ENCODE measurements at places on chromosomes 3 and 15.

GRCh38 chr3:160953686-160954085 lies 151.5 kb downstream of the B3GALNT1 start:
- no peak for DNase-seq

DNA sequence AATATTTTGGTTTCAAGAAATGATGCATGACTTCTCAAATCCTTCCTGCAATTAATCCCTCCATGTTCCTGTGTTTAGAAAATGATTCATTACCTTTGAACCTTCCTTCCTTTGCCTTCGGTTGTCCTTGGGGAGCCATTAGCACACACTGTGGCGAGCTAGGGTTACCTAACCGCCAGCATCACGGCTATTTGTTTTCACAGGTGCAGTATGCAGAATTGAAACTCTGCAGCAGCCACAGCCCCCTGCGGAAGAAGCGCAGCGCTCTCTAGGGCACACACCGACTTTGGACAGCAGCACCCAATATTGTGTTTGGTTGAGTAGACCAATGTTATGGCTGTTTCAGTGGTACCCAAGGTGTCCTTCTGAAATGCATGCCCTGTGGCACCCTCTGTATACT lies 247.4 kb downstream of the MCTP2 start:
- no peak for DNase-seq

- DNase-seq: no peak
These were observed 132.3 kb downstream of the VPS8 start for GRCh38 chr3:184944241-184944640.

DNA sequence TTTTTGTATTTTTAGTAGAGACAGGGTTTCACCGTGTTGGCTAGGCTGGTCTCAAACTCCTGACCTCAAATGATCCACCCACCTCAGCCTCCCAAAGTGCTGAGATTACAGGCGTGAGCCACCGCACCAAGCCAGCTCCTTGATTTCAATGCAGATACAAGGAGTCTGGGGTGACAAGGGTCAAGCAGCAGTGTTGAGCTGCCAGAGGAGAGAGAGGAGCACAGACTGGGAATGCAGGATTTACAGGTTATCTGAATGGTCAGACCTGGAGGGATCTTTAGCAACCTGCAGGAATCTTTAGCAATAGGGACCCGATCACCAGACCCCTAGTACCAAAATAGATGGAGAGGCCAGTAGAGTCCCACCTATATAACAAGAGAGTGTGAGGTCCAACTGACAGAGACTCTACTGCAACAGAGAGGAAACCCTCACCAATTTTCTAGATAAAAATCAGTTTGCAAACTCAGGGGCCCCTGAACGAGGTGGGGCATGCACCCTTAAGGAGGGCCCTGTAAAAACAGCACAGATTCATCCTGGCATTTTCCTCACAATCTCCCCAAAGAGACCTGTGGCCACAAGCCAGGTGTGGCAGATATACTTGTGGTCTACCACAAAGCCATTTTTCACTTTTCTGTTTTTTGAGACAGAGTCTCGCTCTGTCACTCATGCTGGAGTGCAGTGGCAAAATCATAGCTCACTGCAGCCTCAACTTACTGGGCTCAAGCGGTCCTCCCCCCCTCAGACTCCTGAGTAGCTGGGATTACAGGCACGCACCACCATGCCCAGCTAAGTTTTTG lies 10.7 kb upstream of the SHISA5 start:
- DNase-seq: no peak

DNA sequence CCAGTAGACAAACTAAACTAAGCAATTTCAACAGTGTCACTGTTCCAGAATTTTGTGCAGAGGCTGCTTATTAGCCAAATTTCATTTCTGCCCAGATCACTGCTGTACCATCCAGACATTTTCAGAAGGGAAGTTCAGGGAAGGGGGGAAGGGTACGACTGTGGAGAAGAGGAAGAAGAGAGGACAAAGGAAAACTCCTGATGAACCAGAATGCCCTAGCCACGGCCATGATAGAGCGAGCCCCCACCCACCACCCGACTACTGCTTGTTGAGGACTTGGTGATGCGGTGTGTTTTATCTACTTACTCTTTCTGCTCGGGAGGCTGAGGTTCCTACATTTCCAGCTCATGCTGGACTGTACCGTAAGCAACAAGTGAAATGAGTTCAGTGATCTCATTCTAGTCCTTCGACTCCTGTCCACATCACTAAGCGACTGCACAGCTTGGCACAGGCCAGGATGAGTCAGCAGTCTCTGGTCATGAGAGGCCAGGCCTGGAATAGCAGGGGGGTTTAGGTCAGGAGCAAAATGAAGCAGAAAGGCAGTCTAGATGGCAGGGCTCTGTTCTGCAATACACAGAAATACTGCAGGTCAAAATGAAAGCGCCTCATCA lies 330.8 kb downstream of the TIGIT start:
- peak; percentile 60 for DNase-seq

GRCh38 chr3:23319366-23320312 lies 116.5 kb downstream of the UBE2E2 start:
- no peak for DNase-seq

- no peak for DNase-seq
These were observed 5.1 kb downstream of the PLSCR1 start for GRCh38 chr3:146539315-146539714.

DNA sequence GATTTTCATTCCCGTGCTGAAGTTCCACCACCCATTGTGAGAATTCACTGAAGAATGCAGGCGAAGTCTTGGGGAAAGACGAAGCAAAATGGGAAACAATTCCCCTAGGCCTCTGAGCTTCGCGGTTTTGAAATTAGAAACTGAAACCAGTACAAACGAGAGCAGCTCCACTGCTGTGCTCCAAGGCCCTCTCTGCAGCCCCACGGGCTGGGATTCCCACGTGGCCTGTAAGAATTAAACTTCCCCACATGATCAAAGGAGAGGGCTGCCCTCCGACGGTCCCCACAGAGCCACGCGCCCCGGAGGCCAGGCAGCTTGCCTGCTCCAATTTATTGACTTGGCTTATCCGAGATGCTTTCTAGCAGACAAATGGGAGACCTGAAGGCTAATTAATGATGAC lies 144.0 kb downstream of the GREM1 start:
- DNase-seq: peak; percentile 77

GRCh38 chr3:171284308-171285075 lies 175.7 kb downstream of the TNIK start:
- DNase-seq: no peak

DNA sequence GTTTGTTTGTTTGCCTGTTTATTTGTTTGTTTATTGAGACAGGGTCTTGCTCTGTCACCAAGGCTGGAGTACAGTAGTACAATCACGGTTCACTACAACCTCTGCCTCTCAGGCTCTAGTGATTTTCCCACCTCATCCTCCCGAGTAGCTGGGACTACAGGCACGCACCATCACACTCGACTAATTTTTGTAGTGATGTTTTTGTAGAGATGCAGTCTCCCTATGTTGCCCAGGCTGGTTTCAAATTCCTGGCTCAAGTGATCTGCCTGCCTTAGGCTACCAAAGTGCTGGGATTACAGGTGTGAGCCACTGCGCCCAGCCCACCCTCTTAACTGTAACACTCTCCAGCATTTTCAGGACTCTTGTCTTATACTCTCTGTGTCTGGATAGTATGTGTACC lies 26.7 kb downstream of the PLD1 start:
- no peak for DNase-seq

- peak; percentile 53 for DNase-seq
These were observed 68.5 kb downstream of the MYO1E start for GRCh38 chr15:59304034-59304795.

DNA sequence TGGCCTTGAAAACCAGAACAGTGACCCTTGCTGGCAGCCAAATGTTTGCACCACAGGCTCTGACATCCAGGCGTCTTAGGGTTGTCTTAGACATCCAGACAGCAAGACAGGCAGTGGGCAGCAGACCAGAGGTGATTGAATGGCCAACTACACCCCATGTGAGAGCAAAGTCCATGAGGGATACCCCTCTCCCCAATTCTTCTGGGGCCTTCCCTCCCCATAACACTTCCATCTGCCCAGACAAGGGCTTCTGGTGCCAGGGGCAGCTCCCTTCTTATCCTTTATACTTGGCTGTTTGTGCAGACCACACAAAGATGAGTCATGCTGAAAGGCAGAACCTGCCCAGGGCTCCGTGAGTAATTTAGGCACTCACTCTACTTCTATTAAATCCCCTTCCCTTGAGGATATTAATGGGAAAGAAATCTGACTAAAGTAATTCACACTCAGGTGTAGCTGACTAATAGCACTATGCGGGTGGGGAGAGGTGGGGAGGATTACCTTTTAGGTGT lies 257.9 kb downstream of the UACA start:
- peak; percentile 72 for DNase-seq

DNA sequence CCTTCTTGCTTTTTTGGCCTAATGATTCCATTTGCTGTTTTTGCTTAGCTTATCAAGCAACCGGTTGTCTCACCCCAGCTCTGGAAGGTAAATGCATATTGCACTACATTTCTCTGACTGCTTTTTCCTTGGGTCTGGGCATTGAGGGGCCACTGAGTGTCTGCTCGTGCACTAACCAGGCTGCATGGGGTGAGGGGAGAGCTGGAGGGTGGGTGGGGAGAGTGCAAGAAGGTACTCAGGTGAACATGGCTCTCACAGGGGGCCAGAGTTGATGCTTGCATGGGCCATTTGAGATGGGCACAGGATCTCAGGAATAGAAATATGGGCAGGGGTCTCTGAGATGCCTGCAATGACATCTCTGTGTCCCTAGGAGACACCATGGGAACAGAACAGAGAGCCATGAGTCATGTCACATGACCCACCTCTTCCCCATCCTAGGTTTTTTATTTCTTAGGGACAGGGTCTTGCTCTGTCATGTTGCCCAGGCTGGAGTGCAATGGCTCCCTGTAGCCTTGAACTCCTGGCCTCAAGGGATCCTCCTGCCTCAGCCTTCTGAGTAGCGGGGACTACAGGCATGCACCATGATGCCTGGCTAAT lies 6.2 kb downstream of the ALPK3 start:
- DNase-seq: no peak

- no peak for DNase-seq
These were observed 137.2 kb upstream of the IQSEC1 start for GRCh38 chr3:13210221-13210975.

GRCh38 chr15:41734079-41734478 lies 40.2 kb upstream of the MAPKBP1 start:
- DNase-seq: no peak

GRCh38 chr15:31032961-31033371 lies 41.5 kb upstream of the MTMR10 start:
- no peak for DNase-seq

GRCh38 chr15:97082830-97083229 lies 752.3 kb downstream of the NR2F2 start:
- DNase-seq: no peak

- DNase-seq: no peak
These were observed 28.1 kb upstream of the VEPH1 start for GRCh38 chr3:157531301-157531660.

DNA sequence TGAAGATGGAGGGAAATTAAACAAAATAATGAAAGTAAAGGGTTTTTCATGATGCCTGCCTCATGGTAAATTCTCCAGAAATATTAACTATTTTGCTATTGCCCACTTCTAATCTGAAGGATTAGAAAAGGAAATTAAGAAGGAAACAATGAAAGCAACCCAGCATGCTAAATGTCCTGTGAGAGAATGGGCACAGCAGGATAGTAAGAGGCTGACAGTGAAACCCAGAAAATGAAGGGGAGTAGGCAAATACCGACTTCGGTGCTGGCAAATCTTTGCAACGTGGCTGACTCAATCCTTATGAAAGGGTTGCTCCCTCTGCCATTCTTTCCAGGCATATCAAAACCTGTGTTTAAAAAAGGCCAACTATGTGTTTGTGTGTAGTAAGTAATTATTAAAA lies 147.5 kb upstream of the SYNPR start:
- DNase-seq: no peak

- no peak for DNase-seq
These were observed 54.9 kb downstream of the RAP2B start for GRCh38 chr3:153216928-153217327.

DNA sequence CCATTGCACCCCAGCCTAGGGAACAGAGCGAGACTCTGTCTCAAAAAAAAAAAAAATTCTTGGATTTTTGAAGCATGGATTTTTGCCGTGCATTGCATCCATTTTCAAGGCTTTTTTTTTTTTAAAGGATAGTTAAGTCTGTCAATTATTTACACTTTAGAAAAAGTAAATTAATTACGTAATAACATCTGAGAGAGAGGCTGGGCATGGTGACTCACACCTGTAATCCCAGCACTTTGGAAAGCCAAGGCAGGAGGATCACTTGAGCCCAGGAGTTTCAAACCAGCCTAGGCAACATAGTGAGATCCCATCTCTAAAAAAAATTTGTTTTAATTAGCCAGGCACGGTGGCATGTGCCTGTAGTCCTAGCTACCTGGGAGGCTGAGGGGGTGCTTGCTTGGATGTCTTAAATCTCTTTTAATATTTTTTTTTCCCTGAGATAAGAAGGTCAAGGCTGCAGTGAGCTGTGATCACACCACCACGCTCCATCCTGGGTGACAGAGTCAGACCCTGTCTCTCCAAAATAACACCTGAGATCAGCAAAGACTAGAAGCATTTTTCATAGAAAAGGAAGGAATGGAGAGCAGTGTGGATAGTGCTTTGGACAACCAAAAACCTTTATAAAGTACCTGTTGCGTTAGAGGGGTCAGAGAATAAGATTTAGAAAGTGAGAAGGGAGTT lies 6.8 kb upstream of the SENP7 start:
- no peak for DNase-seq

DNA sequence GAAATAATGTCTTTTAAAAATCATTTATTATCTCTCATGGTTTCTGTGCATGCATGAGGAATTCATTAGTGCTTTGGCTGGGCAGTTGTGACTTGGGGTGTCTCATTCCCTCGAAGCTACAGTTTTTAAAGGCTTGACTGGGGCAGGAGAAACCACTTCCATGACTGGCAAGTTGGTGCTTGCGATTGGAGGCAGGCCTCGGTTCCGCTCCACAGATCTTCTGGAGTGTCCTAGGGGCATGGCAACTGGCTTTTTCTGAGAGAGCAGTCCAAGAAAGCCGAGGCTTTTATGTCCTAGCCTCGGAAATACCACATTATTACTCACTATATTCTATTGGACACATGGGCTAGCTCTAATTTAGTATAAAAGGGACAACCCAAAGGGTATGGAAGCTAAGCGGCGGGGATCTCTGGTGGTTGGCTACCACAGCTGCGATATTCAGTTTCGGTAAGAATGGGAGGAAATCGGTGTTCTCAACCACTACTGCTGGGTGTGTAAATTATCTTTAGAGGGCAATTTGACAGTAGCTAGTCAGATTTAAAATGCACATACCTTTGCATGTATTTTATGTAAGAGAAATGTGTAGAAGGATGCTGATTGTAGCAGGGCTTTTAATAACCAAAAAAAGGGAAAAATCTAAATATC lies 48.8 kb upstream of the TOP2B start:
- DNase-seq: no peak

DNA sequence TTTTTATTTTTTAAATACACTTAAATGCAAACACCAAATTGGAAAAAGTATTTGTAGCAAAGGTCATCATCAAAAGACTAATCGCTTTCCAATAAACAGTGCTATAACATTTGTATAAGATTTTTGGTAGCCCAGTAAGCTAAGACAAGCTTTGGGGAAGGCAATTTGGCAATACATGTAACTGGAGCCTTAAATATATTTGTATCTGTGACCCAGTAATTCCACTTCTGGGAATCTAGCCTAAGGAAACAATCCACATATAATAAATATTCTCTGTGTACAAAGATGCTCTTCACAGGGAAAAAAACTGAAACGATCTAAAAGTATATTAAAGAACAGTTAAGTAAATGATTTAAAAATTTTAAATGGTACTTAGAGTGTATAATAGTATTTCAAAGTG lies 65.5 kb upstream of the TJP1 start:
- DNase-seq: no peak

GRCh38 chr3:6179761-6180160 lies 681.2 kb upstream of the GRM7 start:
- DNase-seq: no peak

All from inflammatory macrophage treated with lipopolysaccharide for 4 hours (primary cell).